ENCODE measurements at places on chromosomes 2 and 18. TPM values are rescaled to one million over a fixed set of nuclear protein-coding genes. Genes with fewer than 3 reads are reported as not detected.

DNA sequence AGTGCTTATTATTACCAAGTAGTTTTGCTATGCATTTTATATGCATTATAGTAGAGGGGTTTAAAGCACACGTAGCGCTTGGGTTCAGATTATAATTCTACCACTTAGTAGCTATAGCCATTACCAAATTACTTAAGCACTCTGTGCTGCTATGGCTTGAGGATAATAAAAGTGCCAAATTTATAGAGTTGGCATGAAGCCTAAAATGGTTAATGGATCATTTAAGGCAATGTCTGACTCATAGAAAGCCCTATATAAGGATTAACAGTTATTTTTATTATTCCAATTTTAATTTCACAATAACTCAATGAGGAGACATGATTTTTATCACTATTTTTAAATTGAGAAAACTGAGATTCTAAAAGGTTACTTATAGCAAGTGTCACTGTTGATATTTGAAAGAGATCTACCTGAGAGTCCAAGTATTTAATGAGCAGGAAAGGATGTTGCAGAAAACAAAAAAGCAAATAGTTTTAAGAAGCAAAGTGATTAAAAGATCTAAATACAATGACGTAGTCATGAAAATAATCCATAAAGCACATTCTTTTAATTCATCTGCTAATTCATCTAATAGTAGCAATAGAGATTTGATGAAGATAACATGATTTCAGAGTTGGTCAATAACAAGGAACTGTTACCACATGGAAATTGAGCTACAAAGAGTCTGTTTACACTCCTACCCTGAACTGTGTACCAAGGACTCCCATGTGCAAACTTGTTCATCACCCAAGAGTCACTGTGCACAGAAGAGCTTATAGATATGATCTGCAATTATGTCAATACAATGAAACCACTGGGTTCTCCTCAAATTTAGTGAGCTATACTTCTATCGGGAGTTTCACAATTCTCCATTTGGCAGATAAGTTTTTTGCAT is 78.8 kb upstream of the DTNA start:
- no peak for DNase-seq

GRCh38 chr2:153476816-153477635 is 1.5 kb downstream of the RPRM start:
- DNase-seq = peak; percentile 39

DNA sequence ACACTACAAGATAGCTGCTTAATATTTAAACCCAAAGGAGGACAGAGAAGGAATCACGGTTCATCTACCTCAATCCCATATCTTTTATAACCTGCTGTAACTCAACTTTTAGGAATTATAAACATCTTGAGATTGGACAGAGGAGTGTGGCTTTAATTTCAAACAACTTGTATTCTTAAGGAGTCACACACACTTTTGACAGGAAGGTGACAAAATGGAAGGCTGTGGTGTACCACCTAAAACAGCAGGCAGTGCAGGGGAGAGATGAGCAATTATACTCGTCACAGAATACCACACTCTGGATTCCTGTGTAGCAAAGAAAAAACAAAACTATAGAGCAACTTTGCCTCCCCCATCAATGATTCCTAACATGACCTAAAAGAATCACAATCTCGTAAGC is 194.8 kb downstream of the ZEB2 start:
- no peak for DNase-seq

GRCh38 chr2:160890667-160891352 is 269.4 kb upstream of the TANK start:
- DNase-seq = no peak

GRCh38 chr2:175744000-175744399 is 258.1 kb downstream of the LNPK start:
- peak; percentile 71 for DNase-seq

DNA sequence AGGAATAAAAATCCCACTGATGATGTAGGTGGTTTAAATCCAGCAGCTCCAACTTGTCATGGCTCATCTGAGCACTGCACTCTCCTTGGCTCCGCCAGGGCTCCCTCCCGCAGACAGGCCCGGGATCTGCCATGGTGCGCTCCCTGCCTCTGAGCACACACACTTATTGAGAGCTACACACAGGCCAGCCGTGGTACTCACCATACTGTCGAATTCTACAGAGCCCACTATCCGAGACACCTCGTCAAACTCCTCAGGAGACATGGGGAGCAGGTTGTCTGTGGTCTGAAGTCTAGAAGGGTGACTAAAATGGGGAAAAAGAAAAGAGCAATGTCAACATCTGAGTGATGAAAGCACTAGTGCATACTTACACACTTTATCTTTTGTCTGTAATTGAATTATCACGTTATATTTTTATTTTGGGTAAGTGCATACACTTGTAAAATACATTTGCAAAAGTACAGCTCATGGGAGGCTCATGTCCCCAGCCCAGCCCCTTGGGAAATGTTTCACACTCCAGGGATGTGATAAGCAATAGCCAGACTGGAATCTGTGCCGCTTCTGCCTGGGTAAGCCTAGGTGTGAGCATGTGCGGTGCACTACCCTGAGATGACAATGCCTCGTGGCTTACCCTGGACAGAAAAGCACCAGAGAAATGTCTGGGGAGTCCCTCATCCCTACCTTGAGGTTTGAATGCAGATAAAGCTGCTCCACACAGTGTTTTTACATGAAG is 39.2 kb downstream of the STAT1 start:
- DNase-seq = no peak

DNA sequence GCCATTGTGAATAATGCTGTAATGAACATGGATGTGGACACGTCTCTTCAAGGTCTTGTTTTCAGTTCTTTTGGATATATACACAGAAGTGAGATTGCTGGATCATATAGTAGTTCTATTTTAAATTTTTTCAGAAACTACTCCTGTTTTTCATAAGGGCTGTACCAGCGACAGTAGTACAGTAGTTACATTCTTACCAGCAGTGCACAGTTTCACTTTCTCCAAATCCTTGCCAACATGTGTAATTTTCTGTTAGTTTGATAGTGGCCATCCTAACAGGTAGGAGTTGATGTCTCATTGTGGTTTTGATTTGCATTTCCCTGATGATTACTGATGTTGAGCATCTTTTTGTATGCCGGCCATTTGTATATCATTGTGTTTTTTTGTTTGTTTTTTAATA is 81.7 kb downstream of the EPC2 start:
- DNase-seq = no peak

DNA sequence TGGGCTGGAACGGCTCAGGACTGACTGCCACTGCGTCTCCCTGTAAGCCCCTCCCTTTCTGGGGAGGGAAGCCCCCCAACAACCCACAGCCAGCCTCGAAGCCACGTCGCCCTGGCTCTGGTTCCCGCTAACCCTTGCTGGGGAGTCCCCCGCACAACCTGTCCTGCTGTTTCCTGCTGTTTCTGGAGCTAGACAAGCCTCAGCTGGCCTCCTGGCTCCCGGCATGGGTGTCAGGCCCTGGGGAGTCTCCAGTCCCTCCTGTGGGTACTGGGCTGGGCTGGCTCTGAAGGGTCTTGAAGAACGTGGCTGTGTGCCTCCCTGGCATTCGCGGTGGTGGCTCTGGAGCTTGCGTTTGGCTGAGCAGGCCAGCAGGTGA is 20.9 kb downstream of the NFATC1 start:
- DNase-seq = no peak

GRCh38 chr2:45312275-45312674 is 298.8 kb downstream of the SRBD1 start:
- no peak for DNase-seq

GRCh38 chr2:126882736-126883665 is 15.7 kb upstream of the TEX51 start:
- no peak for DNase-seq

- no peak for DNase-seq
These were observed 1.1 kb downstream of the SERPINB10 start for GRCh38 chr18:63908858-63909257.

GRCh38 chr2:161426455-161426921 is 10.4 kb downstream of the TBR1 start:
- DNase-seq = peak; percentile 28

- peak; percentile 70 for DNase-seq
These were observed 62.2 kb downstream of the ADNP2 start for GRCh38 chr18:80171054-80171872.

GRCh38 chr2:24826773-24827145 is 33.5 kb downstream of the CENPO start:
- DNase-seq = no peak

DNA sequence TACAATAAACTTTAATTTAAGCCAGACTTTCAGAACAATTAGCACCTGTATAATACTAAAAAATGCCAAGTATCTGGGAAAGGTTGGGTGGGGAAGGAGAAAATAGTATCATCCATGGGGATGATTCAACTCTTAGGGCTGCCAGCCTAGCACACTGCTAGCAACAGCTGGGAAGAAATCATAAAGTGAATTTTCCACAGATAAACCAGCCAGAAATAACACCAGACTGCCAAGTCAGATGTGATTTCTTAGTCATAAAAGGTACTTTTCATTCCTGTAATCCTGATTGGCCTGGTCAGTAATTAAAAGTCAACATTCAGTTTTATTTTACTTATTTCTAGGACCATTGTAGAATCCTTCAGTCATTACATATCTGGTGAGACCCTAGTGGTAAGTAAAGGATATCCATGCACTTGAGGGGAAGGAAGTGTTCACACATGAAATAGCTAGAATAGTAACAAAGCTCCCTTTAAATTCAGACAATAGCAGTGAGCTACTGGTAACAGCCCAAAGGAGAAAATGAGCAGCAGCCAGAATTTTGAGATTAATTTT is 59.4 kb downstream of the LIMS1 start:
- DNase-seq = no peak

GRCh38 chr18:56276466-56276865 is 361.9 kb downstream of the TXNL1 start:
- no peak for DNase-seq

DNA sequence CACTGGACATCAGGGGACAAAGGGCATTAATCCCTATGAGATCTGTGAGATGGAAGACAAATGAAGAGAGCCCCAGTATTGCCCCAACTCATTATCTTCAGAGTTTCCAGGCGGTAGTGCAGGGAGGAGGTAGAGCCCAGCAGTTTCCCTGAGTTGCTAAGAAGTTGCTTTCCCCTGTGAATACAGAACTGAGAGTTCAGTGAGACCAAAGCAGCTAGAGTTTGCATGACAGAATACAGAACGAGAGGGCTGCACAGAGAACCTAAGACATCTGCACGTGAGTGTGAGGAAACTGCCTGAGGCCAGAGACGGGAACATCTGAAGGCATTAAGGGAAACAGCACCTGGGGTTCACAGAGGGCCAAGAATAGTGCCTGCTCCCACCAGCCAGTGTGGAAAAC is 18.1 kb upstream of the PGAP1 start:
- no peak for DNase-seq

GRCh38 chr2:242075696-242076095 is 206.2 kb downstream of the RTP5 start:
- no peak for DNase-seq

DNA sequence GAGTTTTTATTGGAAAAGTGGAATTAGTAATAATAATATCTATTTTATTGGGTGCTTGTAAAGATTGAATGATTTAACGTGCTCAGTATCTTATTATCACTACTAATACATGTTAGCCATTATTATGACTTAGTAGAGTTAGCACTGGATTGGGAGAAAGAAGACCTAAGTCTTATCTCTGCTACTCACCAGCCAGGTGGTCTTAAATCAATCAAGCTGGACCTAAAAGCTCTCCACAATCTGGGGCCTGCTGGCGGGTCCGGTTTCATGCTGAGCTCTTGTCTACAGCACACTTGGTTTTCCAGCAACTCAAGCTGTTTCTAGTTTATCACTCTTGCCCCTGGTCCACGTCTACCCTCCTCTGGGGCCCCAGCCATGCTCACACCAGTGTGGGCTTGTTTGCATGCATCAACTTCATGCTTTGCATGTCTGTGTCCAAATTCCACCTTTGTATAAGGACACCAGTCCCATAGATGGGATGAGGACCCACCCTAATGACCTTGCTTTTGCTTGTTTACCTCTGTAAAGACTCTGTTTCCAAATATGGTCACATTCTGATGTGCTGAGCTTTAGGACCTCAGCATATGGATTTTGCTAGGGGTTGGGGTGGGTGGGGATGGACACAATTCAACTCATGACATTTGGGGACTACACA is 363.1 kb downstream of the LPIN1 start:
- DNase-seq = no peak

- no peak for DNase-seq
These were observed 105.3 kb downstream of the UBE2E3 start for GRCh38 chr2:181085734-181086133.

DNA sequence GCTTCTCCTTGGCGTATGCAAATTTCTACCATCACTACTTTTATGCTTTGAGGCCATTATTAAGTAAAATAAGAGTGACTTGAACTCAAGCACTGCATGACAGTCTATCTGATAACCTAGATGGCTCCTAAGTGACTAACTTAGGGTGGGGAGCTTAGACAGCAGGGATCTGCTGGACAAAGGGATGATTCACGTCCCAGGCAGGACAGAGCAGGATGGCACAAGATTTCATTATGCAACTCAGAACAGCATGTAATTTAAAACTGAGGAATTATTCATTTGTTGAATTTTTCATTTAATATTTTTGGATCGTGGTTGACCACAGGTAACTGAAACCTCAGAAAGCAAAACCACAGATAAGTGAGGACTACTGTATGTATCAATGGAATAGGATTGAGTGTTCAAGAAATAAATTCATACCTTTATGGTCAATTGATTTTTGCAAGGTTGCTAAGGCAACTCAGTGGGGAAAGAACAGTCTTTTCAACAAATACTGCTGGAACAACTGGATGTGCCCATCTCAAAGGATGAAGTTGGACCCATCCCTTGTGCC is 115.3 kb downstream of the MBD2 start:
- no peak for DNase-seq

- DNase-seq = no peak
These were observed 23.7 kb upstream of the SPRED2 start for GRCh38 chr2:65456064-65456463.

The WNT10A gene
- not detected for total RNA-seq

The GPR75 gene
- total RNA-seq = 4.1 TPM

The SERPINB13 gene
- not detected for total RNA-seq

The IL37 gene
- not detected for total RNA-seq

The CREG2 gene
- total RNA-seq = 0.12 TPM

The UGT1A10 gene
- 0.23 TPM for total RNA-seq

The BOK gene
- total RNA-seq = 33.4 TPM

The SPP2 gene
- total RNA-seq = not detected

The CHRNG gene
- total RNA-seq = not detected

The CAPN14 gene
- total RNA-seq = 0.54 TPM

The LRPPRC gene
- total RNA-seq = 200 TPM

The LYPD1 gene
- total RNA-seq = 4.2 TPM

Measured in GM23338 (cell line).